ENCODE measurements at places on chromosomes 5 and 9. TPM values are rescaled to one million over a fixed set of nuclear protein-coding genes. Genes with fewer than 3 reads are reported as not detected.
A peak's percentile ranks its signal among the peaks of the same experiment; 100 is the strongest.

DNA sequence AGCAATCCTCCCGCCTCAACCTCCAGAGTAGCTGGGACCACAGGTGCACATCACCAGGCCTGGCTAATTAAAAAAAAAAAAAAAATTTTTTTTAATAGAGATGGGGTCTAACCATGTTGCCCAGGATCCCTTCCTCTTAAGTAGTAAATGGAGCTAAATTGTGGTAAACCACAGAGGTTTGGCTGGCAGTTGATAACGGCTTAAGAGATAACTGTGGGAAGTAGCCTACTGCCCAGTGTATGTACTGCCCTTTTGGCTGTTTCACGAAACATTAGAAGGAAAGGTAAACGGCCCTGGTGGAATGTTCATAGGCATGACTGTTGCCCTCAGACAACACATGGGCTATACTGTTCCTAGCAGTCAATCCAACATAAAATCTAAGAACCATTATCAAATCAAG, 44.4 kb downstream of the HMGCR start:
- DNase-seq = no peak

- no peak for DNase-seq
Measured at GRCh38 chr9:99187311-99187710, 34.4 kb downstream of the ALG2 start.

DNA sequence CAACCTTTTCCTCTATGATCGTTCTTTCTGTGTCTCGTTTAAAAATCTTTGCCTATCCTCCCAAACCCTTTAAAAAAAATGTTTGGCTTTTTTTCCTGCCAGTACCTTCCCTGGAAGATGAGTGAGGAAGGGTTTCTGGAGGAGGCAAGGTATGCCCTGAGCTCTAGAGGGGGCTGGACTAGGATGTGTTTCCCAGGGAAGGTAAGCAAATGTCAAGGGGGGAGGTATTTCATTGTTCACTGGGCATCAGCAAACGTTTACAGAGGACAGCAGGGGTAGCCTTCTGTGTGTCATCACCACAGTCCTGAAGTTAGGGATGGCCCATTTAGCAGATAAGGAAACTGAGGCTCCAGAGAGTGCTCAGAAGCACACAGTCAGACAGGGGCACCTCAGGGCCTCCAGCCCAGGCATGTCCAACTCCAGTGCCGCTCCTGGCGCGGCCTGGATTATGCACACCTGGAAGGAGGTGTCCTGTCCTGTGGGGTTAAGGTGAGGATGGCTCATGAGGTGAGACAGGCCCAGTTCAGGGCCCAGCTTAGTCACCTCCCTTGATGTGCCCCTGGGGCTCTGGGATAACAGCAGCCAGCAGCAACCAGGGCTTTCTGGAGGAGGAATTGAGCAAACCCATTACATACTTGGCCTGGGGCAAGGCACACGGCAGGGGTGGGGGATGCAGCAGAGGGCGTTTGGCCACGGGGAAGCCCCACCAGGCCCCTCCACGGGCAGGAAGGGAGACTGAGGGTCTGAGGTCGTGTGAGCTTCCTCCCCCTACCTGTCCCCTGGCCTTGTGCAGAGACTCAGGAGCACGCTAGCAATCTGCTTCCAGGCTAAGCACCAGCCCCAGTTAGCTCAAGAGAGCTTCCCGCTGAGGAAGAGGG, 100.3 kb upstream of the LMX1B start:
- no peak for DNase-seq

DNA sequence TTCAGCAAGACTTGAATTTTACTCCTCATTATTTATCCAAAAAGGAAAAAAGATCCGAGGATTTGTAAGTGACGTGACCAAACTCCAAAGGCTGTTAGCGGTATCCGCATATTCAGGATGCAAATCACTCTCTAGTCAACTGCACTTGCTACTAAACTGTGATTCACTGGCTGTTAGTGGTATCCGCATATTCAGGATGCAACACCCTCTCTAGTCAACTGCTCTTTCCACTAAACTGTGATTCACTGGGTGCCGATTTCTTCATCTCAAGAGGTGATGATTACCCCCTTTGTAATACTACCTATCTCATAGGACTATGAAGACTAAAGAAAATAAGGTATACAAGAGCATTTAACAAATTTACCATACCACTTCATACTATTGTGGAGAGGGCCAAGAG, 5.7 kb downstream of the MAPKAP1 start:
- DNase-seq = peak; percentile 9

- no peak for DNase-seq
Measured at GRCh38 chr9:89891591-89892304, 286.9 kb downstream of the GADD45G start.

- no peak for DNase-seq
Measured at GRCh38 chr9:122151267-122151828, 8.2 kb downstream of the NDUFA8 start.

DNA sequence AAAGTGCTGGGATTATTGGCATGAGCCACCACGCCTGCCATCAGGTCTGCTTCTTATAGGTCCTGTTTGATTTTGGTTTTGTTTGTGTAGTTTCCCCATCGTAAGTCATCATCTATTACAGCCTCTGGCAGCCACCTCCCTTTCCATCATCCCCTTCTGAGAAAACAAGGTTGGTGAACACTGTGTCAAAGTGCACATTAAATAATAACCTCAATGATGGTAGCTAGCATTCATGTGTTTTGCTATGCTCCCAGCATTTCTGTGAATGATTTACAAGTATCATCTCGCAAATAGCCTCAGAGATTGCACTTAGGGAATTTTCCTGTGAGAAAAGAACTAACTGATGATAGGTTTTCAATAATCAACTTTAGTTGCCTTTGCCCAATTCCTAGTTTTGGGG, 9.9 kb downstream of the PRUNE2 start:
- DNase-seq = no peak

COQ4 gene
- 56.0 TPM for total RNA-seq

Measured in glomerular endothelial cell (primary cell).